Stimulated activated CD8-positive, alpha-beta memory T cell treated with anti-CD3 and anti-CD28 coated beads, Interleukin-12 subunit alpha, Interleukin-12 subunit beta, amount 100 ng/mL, for 4 hours (primary cell): ENCODE measurements at places on chromosomes 6 and 20.

GRCh38 chr20:32521780-32522525 is 63.2 kb downstream of the NOL4L start:
- no peak for DNase-seq

- DNase-seq, result no peak
Observed at GRCh38 chr6:164008902-164009301, 594.4 kb downstream of the QKI start.

DNA sequence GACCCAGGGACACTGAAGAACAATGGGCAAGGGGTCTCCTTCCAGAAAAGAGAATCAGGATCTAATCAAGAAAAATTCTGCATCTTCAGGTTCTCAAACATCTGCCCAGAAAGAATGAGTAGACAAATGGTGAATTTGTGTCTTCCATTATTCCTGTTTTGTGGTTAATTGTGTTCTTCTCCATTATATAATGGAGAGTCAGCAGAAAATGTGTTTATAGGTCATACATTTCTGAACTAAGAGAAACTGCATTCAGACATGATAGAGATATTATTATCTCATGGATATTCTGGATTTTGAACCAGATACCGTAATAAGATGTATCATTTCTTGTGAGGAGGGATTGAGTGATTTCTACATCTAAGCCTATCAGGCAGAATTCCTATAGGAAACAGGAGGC is 581.7 kb upstream of the JAG1 start:
- no peak for DNase-seq

- DNase-seq, result no peak
Observed at GRCh38 chr20:52379723-52380336, 188.3 kb upstream of the ZFP64 start.

DNA sequence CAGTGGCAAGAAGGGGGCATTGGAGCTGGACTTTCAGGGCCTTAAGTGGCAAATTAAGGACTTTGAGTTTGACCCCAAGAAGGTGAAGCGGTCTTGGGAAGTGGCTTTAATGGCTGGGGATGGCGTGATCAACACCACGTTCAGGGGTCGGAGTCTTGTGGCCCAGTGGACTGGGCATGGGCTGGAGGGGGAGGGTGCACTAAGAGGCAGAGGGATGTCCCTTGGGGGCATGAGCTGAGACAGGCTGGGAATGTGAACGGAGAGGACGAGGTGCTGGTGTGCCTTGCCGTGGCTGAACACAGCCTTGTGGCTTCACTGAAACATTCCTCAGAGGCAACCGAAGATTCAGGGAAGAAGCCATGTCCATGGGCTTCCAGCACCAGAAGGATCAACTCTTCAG is 227.0 kb downstream of the SYNDIG1 start:
- no peak for DNase-seq

GRCh38 chr20:49037962-49038387 is 8.1 kb upstream of the CSE1L start:
- DNase-seq, result no peak

DNA sequence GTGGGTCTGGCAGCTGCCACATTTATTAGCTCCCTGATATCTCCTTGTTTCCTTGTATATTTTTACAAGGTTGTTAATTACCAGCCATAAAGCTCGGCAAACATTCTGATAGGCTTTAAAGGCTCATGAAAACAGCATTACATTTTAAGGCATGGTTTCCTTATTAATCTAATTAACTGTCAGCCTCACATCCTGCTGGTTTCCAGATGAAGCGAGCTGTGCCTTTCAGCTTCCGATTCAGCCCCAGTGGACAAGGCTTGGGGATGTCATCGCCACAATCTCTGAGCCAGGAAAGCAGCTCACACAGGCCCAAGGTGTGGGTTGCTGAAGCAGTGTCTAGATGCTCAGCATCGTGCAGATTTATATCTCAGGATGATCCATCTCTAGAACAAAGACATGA is 66.0 kb upstream of the RALY start:
- DNase-seq, result no peak

- DNase-seq, result no peak
Observed at GRCh38 chr6:11439017-11439420, 98.5 kb upstream of the TMEM170B start.

GRCh38 chr6:169427856-169428255 is 174.2 kb upstream of the THBS2 start:
- DNase-seq, result no peak

DNA sequence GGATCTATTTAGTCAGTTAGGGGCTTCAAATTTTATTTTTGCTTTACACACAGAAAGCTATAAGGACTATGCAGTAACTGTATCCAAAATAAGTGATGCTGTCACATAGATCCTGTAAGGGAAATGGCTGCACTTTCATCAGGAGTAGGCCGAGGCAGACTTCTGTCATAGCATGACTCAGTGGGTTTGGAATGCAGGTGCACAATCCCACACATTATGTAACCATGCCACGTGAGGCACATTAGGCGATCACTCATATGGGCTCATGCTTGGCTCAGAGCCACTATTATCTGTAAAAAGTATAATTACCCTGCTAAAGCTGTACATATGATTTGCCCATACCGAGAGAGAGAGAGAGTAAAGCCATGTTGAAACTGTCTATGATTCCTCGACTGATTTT is 1189.4 kb upstream of the EYS start:
- no peak for DNase-seq

DNA sequence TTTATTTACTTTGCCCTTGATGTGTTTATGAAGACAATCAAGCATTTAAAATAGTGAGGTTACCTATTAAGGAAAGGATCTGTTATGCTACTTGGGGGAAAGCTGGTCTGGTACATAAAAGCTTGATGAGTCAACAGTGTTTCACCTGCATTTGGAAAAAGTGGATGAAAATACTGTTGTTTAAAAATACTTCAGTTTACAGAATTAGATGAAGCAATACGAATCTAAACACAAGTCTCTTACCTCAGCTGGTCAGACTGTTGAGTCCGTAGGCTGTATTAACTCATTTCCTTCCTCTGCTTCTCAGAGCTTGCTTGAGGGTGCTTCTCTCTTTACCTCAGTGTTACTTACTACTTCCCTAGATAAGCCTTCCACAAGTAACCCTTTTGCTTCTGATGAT is 36.1 kb downstream of the NKX2-4 start:
- DNase-seq, result no peak

GRCh38 chr6:106309766-106310373 is 15.7 kb downstream of the ATG5 start:
- no peak for DNase-seq

DNA sequence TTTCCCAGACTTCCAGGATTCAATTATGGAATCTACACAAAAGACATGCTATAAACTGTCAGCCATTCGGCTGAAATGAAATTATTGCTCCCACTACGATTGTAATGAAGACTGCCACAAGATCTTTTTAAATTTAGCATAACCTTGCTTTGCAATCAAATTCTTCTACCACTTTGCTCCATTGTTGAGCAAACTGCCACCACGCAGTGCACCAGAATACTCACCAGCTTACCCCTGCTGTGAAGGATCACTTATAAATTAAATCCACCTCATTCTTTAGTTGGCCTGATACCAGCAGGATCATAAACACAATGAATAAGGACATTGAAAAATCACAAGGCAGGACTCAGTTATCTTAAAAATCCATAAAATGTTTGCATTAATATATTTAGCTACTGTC is 151.8 kb upstream of the PRND start:
- no peak for DNase-seq

DNA sequence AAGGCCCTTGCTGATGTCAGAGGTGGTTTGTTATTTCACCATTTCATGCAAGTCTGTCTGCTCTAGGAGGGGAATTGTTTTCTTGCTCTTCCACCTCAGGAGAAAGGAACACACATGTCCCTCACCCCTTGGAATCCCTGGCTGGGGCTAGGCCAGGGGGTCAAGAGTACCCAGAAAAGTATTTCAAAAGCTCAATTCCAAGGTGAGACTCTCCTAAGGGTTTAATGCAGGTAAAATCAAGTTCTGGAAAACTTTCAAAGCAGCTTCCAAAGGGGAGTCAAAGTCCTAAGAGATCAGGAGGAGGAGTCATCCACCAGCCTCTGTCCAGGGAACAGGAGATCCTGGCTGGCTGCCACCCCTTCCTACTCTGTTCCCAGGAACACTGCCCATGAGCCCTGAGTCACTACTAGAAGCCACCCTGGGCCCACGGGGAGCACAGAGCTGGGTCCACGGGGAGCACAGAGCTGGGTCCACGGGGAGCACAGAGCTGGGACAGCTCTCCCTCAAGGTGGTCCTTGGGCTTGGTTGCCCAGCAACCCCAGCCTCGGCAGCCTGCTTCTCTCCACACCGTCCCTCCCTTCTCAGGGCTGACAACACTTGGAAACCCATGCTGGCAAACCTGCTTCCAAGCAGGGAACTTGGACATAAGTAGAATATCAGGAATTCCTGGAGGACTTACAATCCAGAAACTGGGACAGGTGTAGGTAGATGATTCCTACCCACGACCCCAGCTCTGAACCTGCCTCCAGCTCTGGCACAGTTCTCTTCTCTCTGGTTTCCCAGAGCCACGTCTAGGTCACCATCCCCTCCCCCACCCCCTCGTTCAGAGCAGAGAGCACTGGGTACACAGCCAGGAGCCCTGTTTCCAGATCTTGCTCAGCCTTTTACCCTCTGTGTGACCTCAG is 35.3 kb upstream of the CDKN1A start:
- DNase-seq, result no peak

DNA sequence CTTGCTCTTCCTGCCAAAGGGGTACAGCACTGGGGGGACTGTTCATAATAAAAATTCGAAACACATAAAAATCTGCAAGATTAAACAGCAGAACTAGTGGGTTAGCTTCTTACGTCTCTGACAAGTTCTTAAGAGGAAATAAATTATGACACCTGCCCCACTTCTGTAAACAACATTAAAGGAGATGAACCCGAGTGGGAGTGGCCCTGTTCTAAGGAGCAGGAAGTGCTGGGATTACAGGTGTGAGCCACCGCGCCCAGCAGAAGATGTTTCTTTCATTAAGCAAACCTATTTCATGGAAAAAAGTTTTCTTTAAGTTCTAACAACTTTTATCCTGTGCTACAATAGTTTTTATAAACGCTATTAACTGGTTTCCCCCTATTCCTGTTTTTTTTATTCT is 24.6 kb downstream of the USP45 start:
- DNase-seq, result no peak

DNA sequence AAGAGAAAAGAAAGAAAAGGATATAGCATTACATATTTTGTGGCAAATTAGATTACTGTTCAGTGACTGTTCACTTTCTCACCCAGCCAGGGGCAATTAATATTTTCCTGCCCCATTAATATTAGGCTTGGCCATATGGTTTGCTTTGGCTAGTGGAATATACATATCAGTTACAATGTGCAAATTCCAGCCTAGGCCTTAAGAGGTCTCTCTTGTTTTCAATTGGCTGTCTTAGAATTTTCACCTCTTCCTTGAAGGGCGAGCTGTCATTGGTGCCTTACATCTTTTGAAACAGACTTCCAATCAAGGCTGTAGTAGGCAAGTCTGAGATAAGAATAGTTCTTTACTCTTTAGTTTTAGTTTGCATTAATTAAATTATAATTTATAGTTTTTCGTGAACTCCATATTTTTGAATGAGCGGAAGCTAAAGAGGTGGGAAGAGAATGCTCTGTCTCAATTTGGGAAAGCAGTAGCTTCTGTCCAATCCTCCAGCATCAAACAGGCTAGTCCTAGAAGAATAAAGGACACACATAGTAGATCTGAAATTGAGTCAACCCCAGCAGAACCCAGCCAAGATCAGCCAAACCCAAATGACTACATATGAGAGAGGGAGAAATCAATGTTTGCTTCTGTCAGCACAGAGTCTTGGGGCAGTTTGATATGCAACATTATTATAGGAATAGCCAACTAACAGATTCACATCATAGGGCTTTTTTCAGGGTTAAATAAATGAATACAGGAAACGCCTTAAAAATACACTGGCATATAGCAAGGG is 6.3 kb upstream of the CSNK2A1 start:
- DNase-seq, result no peak

DNA sequence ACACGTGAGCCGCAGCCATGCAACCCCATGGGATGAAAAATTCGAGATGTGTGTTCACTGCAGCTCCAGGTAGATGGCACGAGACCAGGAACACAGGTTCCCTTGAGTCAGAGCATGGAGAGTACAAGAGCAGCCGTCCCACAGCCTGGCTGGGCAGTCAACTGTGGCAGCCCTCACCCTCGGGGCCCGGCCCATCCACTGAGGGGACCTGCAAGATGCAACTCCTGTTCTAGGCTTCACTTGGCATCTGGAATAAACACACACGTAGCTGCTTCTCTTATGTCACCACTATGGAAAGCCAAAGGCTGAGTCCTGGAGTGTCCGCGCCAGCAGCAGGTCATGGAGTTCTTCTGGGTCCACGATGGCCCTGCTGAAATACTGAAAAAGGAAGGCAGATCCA is 77.0 kb downstream of the WDR27 start:
- no peak for DNase-seq

DNA sequence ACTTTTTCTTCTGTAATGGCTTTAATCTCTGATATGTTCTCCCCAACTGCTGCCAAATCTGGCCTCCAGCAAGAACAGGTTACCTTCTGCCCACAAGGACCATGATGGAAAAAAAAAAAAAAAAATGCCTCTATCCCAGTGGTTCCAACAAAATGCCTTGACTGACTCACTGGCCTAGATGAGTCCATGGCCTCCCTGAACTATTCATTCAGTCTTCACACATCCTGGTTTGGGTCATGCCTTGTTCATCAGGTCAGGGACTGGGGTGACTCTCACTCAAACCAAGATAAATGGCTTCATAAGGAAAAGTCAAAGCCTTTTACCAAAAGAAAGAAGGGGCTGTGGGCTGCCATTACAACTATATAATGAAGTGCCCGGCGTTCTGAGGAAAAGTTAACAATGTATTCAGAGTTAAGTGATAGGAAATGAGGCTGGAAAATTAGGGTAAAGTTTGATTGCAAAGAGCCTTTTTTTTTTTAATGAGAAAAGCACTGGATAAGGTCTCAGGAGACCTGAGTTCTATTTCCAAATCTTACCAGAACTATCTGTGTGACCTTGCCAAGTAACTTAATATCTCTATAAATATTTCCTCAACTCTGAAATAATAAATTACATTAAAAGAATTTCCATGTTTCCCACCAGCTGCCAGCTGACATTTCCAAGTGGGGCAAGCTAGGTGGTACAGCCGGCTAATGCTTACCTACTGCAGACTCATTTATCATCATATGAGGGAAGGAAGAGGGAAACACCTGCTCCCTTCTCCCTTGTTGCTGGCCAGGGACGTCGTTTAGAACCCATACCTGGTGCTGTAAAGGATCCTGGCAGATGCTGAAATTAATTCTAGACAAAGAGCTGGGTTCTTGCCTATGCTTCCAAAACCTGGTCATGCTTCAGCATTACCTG is 380.0 kb upstream of the MARCKS start:
- no peak for DNase-seq

GRCh38 chr20:12053353-12053752 is 135.7 kb downstream of the BTBD3 start:
- no peak for DNase-seq

- no peak for DNase-seq
Observed at GRCh38 chr20:6238421-6238820, 115.6 kb upstream of the FERMT1 start.

DNA sequence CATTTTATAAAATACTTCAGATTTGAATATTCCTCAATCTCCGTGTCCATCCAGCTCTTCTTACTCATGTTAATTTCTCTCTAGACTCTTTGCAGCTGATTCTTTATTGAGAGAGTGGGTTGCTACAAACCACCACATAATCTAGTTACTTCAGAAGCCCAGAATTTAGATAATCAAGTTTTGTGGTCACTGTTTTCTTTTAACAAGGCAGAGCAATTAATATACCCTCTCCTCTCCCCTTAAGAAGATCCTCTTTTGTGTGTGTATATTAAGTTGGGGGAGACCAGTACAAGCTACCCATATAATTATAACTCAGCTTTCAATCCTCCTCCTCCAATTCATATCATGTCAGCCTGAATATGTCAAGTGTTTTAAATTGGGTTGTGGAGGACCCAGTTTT is 95.1 kb downstream of the IRAK1BP1 start:
- DNase-seq, result no peak

- no peak for DNase-seq
Observed at GRCh38 chr6:37289931-37290330, 32.0 kb upstream of the TMEM217 start.
